ENCODE measurements at places on chromosomes 7 and 10.

GRCh38 chr10:52747694-52748093 is 24.9 kb downstream of the MBL2 start:
- no peak for DNase-seq

DNA sequence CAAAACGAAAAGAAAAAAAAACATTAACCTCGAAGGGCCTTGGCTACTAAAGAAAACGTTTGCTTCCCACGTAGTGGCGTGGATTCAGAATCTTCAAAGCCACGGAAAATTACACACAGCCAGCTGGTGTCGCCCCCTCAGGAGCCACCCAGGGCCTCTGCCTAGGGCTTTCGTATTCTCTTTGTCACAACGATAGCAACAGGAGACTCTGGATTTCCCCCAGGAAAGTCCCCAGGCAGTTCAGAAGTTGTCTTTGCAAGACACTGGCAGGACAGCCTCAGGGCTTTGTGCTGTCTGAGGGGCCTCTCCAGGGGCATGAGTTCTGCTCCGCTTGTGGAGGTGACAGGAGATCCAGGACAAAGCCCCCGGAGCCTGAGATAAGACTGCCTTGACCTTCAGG is 150.2 kb upstream of the INSYN2A start:
- DNase-seq, result no peak

DNA sequence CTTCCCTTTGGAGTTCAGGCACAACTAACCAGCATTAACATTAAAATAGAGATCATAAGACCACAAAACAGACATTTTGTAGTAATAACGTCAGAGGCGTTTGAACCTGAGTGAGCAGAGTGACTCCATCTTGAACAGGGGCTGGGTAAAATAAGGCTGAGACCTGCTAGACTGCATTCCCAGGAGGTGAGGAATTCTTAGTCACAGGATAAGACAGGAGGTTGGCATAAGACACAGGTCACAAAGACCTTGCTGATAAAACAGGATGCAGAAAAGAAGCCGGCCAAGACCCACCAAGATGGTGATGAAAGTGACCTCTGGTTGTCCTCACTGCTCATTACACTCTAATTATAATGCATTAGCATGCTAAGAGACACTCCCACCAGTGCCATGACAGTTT is 493.2 kb upstream of the AUTS2 start:
- no peak for DNase-seq

DNA sequence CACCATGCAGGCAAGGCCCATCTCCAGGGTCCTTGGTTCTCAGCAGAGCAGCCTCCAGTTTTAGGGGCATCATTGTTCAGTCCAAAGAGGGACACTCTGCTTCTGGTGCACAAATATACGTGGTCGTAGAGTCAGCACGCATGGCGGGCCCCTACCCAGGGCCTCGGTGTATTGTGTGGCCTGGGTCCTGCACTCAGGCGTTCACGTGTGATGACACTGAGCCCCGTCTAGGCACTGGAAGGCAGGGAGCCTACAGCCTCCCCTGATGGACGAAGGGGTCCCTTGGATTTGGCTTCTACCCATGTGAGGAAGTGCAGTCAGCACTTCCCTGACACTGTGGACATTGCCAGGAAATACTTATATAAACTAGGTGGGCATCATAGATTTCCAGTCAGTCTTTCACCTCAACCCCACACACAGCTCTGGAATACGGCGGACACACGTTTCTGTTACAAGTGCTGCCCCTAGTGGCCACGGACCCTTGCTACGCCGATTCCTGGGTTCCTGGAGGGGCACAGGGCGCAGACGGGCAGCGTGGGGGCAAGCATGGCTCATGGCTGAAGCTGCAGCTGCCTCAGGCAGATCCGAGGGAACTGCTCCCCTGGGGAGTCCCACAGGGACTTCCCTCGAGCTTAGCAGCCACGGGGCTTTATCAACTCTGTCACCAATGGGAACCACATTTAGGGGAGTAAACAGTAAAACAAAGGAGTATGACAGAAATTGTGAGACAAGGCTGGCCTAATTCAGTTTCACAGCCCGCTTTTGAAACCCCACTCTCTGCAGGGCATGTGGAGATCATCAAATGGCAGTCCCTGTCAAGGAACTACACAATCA is 25.4 kb downstream of the AIFM2 start:
- peak; percentile 37 for DNase-seq

GRCh38 chr10:92173996-92174395 is 116.9 kb downstream of the CPEB3 start:
- DNase-seq, result no peak

DNA sequence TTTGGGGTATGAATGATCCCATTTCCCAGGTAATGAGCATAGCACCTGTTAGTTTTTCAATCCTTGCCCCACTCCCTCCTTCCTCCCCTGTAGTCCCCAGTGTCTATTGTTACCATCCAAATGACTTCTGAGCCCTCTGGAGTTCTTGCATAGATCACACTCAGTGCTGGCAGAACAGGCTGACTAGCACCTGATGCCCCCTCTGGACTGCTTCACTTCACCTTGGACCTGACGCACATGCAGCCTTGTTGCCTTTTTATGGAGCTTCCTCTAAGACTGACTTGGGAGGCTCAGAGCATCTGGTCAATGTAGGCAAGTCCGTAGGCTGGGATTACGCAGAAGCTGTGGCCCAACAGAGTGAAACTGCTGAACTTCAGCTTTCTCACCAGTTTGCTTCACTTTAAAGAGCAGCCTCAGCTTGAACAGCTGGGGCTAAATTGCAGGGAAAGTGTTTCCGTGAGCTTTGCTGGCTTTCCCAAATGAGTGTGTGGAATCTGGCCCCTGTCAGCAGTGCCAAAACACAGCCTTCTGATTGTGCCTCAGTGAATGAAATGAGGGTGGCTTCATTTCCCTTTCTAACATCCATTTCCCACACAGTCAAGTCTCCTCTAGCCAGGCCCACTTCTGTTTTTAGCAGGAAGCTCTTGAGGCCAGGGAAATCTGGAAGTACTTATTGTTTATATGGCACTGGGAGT is 48.5 kb downstream of the NXPH1 start:
- DNase-seq, result no peak

- peak; percentile 56 for DNase-seq
These were observed 312.6 kb downstream of the WDR37 start for GRCh38 chr10:1368842-1369171.

DNA sequence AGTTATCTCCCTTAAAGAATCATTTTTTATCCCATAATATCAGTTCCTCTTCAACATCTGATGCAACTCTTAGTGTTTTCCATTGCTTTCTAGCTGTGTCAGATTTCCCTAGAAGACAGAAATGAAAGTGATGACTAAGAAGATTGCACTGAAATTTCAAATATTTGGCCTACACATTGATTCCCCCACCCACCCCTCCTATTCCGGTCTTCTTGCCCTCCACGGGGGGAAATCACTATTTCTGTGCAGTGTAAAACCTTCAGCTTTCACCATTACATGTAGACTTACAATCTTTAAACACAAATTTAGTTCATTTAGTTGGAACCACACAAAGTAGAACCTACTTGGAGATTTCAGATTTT is 63.7 kb upstream of the IL6 start:
- DNase-seq, result peak; percentile 31

GRCh38 chr10:126408953-126409641 is 20.8 kb upstream of the ADAM12 start:
- no peak for DNase-seq

- DNase-seq, result no peak
These were observed 60.3 kb downstream of the PRKAR2B start for GRCh38 chr7:107104801-107105200.

DNA sequence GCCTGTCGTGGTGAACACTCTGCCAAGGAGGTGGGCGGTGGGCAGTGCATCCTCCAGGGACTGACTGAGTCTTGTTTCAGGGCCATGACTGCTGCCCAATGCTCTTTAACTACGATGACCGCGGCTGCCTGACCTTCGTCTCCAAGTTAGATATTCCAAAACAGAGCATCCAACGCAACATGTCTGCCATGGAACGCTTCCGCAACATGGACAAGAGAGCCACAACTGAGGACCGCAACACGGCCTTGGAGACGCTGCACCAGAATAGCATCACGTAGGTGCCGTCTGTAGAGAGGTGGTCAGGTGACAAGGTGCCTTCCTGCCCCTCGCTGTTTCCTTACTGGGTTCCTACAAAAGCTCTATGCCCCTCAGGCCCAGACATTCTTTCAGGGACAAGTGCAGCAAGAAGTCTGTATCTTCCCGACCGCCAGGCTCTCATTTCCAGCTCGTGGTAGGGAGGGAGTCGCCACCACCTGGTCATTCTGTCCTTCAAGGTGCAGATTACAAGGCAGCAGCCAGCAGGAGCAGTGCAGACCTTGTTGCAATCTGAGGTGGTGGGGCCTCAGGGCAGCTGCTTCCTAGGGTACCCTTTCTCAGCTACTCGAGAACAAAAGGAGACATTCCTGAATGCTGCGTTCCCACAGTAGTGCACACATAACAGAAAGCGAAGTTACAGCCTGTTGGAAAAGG is 14.9 kb upstream of the ARPC1B start:
- no peak for DNase-seq

- DNase-seq, result peak; percentile 62
These were observed 157.4 kb downstream of the ST7 start for GRCh38 chr7:117110480-117111315.

Data from activated CD4-positive, alpha-beta T cell treated with anti-CD3 and anti-CD28 coated beads, Interleukin-2, amount 50 U/mL, for 48 hours (primary cell).